ENCODE measurements at places on chromosomes 6 and 20.
A peak's percentile ranks its signal among the peaks of the same experiment; 100 is the strongest.

DNA sequence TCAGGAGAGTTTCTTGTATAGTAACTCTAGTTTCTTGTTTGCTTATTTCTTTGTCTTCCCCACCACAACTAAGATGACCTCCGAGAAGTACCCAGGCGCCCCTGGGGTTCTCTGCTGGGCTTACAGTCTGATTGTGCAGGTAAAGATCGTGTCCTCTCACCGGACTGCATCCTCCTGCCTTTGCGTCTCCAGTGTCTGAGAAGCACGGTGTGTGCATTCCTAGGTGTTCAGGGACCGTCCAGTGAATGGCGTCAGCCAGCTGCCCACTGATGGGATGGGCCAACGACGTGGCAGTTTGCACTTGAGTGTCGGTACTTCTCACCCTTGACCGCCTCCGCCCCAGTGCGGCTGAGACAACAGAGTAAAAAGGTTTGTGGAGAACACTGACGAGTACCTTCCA is 56.0 kb upstream of the NFATC2 start:
- DNase-seq, result no peak

DNA sequence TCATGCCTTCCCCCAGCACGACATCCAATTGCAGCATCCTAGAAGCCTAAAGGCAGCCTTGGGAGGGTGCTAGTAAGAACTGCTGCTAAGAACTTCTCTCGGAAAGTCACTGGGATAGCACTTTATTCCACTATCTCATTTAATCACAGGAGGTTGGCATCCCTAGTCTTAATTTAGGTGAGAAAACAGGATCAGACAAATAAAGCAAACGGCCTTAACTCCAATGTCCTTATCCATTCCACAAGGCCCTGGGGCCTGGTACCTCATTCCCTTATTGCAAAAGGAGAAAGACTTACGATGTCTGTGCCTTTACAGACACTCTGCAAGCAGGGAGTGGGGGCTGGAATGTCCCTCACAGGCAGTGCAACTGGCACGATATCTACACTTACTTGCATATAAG is 60.7 kb downstream of the BFSP1 start:
- DNase-seq, result no peak

DNA sequence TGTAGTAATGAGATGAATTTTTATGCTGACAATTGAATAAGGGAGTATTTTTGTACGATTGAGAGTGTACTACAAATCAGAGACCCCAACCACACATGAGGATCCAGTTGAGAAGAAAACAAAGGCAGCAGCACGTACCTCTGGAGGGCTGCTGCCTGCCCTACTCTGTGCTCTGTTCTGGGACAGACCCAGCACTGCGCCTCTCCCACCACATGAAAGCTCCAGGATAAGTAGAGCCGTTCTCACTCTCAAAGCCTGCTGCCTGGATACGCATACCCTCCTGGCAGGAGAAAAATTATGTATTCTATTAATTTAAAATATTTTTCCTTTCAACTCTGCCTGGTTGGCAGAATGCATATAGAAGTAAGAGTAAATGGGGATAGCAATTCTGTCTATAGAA is 11.5 kb upstream of the TRAF3IP2 start:
- no peak for DNase-seq

- DNase-seq, result no peak
Measured at GRCh38 chr6:152573762-152574161, 63.4 kb downstream of the SYNE1 start.

- no peak for DNase-seq
Measured at GRCh38 chr20:53337390-53338101, 256.1 kb downstream of the ZNF217 start.

GRCh38 chr20:52787962-52788361 is 184.2 kb upstream of the TSHZ2 start:
- no peak for DNase-seq

- no peak for DNase-seq
Measured at GRCh38 chr6:42453654-42454427, 2.1 kb upstream of the TRERF1 start.

DNA sequence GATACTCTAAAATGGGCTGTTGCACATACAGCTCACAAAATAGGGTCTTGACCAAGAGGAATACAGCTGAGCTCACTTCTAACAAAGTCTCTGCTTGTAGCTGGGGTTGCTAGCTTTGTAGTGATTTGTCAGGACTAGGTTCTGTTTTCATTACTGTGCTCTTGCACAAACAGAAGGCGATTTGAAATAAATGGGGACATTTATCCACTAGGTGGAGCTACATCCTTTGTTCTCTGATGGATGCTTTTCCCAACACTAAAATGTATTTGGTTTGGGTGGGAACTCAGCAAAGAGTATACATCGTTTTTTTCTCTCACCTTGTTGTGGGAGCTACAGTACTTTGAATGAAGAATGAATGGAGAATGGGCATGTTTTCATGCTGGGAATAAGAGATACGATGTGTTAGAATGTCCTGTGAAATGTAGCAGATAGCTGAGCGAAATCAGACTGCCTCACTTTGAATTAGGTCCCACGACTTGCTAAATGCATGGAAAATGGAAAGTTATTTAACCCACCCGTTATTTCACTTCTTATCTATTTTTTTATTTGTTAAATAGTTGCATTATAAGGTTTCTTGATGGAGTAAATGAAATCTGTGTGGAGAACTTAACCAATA is 494.7 kb upstream of the MAP3K7 start:
- peak; percentile 22 for DNase-seq

DNA sequence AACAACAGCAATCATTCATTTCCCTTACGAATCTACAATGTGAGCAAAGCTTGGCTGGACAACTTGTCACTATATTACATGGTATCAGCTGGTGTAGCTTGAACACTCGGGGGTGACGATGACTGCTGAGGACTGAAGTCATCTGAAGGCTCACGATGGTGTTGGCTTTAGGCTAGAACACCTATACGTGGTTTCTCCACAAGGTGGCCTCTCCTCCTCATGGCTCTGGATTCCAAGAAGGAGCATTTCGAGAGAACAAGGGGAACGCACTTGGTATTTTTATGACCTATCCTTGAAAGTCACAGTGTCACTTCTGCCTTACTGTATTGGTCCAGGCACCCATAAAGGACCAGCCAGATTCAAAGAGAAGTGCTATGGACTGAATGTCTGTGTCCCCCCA is 37.5 kb upstream of the ADGRF1 start:
- DNase-seq, result no peak

DNA sequence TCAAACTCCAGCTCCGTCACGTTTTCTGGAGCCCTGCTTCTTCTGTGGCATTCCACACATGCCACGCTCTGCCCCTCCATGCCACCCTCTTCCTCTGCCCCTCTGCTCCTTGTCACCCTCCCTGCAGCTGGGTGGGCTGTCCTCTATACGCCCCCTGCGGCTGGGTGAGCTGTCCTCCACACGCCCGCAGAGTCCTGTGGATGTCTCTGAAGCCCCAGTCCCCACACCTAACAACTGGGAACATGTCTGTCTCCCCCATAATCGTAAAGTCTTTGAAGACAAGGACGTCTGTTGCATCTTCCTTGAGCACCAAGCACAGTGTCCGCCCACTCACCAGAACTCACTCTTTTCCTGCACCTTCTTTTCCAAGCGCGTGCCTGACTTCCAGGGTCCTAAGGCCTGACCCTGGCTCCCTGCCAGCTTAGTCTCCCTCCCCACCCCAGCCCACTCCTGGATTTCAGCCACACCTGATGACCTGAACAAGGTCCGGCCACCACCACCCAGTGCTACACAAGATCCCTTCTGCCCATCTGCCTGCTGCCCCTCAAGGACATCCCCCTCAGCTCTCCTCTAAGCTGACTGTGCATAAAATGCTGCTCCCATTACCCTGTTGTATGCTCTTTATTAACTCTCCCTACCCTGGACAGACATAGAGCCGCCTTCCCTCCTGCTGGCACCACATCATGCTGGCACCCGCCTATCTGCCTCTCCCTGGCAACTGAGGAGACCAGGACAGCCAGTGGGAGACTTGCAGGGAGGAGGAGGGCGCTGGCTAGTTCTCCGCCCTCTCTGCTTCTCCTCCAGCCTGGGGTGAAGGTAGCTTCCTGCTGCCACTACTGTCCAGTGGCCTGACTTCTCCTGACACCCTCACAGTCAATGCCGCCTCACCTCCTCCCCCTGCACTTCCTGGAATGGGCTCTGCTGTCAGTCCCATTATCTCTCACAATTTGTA is 10.7 kb upstream of the PRR18 start:
- DNase-seq, result no peak

DNA sequence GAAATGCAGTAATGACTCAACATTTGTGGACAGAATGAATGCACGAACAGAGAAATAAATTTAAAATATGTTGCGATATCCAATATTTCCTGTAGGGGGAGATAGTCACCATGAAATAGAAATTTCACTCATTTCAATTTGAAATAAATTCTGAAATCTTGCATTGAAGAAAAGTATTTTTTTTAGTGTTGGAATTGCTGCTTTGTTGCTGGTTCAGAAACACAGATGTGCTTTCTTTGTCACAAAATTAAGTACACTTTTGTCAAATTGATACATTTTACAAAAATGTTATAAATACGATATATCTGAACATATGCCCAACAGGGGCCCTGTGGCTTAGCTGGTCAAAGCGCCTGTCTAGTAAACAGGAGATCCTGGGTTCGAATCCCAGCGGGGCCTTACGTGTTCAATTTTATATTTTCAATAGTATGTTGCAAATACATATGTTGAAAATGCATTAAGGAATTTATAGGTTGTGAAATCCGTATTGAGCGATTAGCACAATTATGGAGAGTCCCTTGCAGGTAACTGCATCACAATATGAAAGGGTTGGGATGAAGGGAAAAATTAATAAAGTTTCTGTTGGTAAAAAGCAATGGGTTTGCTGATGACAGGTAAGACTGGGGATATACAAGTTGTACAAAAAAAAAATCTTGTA is 85.4 kb upstream of the PRSS16 start:
- DNase-seq, result no peak

DNA sequence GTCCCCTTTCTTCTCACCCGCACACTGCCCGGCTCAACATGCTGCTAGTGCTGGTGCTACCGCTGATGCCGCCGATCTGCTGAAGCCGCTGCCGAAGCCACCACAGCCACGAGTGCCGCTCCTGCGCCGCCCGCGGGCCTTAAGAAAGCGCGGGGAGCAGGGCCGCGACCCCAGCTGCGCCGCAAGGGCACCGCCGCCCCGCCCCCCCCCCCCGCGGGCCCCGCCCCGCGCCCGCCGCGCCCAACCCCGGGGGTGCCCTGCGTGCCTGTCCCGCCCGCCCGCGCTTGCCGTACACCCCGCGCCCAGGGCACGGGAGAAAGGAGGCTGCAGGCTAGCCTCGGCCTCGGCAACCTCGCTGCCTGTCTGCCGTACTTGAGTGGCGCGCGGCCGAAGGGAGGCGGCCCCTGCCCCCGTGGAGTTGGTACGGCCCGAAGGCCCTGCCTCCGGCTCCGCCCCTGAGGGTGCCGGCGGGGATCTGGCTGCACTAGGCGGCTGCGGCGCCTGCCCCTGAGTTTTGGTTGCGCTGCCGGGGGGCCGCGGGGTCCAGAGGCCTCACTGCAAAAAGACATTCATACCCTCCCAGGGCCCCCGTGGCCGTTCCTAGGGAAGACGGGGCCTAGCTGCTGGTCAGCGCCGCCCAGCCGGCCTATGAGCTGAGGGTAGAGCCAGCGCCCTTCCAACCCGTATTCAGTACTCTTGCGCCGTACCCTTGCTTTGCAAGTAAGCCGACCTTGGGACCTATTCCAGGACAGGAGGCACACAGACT is at the start of gene SOD2:
Gene SOD2, minus strand, starts transcription at position 114 of the 766 bp plus-strand sequence. Its CDS starts 74 bp downstream, at position 40.
- DNase-seq, result no peak

- DNase-seq, result no peak
Measured at GRCh38 chr6:118397671-118398465, 150.2 kb upstream of the PLN start.

DNA sequence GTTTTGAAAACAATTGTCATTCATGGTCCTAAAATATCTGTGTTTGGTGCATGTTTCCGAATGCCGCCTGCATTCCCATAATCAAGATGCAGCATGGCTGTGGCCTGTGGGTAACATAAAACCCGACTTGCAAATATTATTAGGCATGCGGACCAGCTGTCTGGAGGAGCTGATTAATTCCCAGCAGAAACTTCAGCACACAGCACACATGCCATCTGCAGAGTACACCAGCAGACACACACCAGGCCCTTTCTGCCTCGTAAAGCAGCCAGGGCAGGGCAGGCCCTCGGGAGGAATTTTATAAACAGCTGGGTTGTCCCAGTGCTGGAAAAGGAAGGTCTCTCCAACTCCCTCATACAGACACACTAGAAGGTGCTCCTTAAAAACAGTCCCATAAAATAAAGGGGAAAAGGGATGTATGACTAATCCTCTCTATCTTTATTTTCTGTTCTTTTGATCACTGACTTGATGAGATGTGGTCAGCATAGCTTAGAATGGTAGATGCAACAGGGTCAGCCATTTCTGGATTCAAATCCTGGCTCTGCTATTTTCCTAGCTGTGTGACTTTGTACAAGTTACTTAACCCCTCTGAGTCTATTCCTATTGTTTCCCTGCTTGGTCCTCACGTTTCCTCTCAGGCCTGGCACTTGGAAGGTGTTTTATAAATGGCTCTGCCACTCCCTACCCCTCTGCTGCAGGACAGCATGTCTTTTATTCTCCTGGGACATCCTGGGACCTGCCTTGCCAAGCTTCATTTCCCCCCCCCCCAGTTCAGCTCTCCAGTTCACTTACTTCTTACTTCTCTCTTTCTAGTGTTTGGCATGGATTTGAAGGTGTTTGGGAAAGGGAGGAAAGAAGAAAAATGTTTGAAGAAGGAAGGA is 85.9 kb upstream of the TRAF3IP2 start:
- no peak for DNase-seq

- DNase-seq, result no peak
Measured at GRCh38 chr6:30960907-30961673, 20.3 kb downstream of the MUCL3 start.
